ENCODE measurements at places on chromosomes 12 and 14.

DNA sequence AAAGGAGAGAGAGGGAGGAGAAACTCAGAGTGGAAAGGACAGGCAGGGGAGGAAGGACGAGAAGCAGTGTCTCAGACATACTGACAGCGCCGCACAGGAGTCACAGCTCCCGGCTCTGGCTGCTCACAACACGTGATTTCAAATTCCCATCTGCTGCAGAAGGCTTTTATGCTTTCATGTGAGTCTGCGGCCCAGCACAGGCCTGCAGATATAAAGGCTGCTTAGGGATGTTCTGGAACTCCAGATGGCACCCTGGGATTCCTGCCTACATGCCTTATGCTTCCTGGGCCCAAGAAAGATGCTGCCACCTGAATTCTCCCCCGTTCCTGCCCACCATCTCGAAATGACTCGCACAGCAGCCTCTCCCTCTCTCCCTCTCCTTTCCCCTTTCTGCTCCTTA, 89.6 kb downstream of the NUAK1 start:
- peak; percentile 81 for DNase-seq

DNA sequence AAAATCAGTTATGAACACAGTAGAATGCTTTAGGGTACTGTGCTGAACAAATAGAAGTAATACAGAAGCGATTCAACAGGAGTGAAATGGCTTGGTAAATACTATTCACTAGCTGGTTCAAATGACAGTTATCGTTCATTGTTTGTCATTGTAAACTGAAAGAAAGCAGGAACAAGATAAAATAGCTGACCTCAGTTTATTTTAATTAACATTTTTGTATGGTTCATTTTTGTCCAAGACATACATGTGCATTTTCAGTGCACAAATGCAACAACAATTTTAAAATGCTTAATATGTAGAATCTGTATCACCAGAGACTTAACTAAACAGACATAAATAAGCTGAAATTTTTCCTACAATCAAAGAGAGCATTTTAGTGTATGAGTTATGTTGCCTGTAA, 49.9 kb downstream of the ALX1 start:
- no peak for DNase-seq

DNA sequence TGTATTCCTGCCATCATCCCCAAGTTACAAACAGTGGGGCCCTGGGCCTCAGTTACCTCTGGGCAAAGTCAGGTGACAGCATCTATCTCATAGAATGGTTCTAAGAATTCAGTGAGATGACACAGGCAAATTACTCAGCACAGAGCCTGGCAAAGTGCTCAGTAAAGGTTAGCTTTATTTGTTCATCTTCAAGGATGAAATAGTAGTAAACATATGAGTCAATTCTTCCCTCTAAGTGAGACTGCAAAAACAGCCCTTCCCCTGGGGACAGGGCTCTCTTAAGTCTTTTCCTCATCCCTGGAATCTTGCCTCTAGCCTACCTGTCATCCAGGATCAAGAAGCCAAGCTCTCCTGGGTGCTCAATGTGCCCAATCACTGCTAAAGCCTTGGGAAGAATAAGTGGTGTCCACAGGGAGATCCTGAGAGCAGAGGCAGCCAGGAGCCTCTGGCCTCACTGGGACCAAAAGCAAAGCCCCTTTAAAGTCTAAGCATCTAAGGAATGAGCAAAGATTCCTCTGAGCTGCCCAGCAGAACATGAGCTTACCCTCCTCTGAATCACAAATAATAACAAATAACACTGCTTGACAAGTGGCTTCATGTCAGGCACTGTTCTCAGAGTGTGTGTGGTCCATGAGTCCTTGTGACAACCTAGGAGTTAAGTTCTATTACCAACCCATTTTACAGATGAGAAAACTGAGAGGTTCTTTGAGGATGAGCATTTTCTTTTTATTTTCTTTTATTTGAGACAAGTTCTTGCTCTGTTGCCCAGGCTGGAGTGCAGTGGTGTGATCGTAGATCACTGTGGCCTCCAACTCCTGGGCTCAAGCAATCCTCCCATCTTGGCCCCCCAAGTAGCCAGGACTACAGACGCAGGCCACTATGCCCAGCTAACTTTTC, 12.1 kb downstream of the NUAK1 start:
- DNase-seq = no peak

DNA sequence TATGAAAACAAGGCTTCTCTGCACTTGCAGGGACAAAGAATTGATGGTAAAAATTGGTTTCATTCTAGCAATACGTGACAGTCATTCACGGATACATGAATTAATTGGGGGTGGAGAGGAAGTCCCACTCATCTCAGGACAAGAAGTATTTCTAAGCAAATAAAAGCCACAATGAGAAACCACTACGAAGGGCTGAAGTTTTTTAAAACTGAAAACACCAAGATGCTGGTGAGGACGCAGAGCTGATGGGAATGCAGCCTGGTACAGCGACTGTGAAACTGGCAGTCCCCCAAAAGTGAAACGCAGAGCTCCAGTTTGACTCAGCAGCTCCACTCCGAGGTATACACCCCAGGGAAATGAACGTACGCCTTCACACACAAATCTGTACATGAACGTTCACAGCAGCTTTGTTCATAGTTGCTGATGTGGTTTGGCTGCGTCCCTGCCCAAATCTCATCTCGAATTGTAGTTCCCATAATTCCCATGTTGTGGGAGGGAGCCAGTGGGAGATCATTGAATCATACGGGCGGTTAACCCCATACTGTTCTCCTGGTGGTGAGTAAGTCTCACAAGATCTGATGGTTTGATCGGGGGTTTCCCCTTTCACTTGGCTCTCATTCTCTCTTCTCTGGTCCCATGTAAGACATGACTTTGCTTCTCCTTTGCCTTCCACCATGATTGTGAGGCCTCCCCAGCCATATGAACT, 89.0 kb downstream of the SCARB1 start:
- peak; percentile 64 for DNase-seq

DNA sequence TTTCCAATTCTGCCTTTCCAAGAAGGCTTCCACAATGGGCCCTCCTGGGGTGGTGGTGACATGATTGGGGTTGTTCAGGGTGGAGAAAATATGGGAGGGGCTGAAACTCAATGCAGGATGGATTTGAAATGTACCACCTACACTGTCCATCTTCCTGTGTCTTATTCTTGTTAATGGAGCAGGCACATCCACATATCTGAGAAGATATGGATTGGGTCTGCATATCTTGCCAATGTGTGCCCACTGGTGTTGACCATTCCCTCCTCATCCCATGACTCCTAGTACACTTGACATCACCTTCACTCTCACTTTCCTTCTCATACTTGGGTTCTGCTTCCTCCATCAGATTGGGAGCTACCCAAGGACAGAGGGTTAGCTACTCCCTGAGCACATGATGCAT, 7.2 kb downstream of the KRT76 start:
- no peak for DNase-seq

GRCh38 chr14:34785223-34786006, 71.0 kb upstream of the CFL2 start:
- DNase-seq = no peak

DNA sequence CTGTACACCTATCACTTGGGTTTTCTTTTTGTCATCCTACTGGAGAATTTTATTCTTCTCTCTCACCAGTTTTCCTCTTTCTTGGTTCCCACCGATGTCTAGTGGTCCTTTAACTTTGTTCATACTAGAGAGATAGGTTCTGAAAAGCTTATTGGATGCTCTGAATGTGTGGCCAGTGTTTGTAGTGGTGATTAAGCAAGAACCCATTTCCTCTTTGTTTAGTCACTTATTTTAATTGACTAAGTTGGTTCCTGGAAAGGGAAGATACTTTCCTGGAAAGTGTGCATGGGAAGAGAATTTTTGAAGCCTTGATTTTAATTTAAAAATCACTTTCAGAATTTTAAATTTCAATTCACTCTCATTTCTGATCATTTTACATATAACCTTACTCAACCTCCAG, 127.2 kb downstream of the OTOGL start:
- no peak for DNase-seq

DNA sequence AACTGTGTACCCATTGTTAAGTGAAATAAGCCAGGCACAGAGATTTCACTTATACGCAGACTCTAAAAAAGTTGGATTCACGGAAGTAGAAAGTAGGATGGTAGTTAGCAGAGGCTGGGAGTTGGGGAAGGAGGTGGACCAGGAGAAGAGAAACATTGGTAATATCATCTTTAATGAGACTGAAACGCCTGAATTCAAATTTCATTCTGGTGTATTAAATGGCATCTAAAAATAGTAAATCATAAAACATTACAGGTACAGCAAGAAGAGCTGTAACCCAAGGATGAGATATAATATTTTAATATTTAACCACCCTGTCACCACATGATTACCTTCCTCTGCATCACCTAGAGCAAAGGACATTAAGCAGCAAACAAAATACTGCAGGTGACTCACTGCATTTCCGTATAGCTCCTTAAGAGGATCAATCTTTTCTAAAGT, 99.4 kb downstream of the EPS8 start:
- DNase-seq = no peak

GRCh38 chr14:34063470-34064164, 112.7 kb upstream of the EGLN3 start:
- no peak for DNase-seq

- no peak for DNase-seq
These were observed 47.9 kb downstream of the NTF3 start for GRCh38 chr12:5479761-5480160.

DNA sequence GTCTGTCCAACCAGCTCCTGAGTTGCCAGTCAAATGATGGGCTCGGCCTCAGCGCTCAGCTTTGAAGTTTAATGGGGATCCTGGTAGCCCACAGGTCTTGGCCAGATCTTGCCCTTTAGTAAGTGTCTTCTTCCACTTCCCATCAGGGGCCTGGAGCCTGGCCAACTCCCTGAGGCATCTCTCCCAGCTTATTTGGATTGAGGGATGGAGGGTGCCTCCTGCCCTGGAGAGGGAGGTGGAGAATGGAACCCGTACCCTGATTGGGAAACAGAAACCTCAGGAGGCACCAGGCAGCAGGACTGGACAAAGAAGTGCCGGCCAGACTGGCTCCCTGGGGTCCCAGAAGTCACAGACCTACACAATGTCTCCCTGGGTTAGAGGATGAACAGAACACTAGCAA, 40.5 kb upstream of the LTBP2 start:
- DNase-seq = no peak

DNA sequence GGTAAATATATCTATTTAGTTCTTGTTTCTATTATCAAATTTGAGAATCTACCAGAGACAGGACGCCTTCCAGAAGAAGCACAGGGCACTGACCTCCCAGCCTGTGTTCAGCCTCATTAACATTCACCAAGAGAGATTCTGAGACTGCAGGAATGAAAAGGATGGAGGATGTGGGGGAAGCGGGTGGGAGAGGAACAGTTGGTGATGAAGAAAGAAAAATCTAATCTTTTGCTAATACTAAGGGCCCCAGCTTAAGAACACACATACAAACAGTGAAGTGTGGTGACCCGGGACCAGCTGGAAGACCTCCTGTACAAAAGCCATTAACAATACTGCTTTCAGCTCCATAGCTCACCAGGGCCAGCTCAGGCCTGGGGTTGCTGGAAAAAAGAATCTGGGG, 160.5 kb downstream of the NUAK1 start:
- no peak for DNase-seq

DNA sequence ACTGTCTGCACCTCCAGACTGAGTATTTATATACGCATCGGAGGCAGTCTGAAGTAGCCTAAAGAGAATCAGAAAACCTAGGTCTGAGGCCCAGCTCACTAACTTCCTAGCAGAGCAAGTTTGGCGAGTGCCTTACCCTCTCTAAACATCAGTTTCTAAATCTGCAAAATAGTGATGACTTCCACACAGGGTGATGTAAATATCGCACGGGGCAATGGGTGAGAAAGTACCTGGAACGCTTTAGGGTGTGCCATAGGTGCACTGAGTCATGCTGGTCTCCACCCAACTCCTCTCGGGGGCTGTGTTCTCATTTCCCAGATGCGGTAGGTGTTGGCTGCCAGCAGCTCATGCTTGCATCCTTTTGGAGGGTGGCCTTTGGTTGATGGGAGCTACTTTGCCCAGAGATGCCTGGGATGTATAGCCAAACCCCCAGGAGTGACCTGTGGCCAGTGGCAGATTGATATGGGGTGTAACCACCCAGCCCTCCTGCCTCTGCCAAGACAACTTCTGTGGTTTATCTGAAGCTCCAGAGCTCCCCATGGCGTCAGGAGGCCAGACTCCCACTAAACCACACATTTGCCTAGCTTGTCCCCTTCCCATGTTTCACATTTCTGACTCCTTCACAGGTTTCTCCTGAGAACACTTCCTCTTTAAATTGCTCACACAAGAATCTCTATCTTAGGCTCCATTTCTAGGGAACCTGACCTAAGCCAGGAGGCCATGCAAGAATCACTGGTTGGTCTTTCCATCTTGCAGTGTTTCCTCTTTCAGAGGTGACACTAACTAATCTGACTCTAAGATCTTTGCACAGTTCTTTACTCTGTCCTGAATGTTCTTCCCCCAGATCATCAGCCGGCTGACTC, 62.0 kb upstream of the TUNAR start:
- DNase-seq = no peak

DNA sequence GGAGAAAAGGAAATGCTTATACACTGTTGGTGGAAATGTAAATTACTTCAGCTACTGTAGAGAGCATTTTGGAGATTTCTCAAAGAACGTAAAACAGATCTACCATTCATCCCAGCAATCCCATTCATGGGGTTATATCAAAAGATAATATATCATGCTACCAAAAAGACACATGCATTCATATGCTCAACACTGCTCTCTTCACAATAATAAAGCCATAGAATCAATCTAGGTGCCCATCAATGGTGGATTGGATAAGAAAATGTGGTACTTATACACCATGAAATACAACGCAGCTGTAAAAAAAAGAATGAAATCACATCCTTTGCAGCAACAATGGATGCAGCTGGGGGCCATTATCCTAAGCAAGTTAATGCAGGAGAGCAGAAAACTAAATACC, 1487.7 kb upstream of the SEL1L start:
- no peak for DNase-seq

GRCh38 chr12:121800694-121801594, 2.9 kb upstream of the SETD1B start:
- peak; percentile 60 for DNase-seq

DNA sequence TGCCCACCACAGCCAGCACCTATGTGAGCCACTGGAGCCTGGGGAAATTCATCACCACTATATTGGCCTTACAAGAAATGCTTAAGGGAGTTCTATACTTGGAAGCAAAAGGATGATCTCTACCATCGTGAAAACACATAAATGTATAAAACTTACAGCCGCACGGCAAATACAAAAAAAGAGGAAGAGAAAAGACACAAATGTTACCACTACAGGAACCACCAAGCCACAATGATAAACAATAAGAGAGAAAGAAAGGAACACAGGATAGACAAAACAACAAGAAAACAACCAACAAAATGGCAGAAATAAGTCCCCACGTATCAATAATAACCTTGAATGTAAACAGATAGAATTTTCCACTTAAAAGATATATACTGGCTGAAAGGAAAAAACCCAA, 267.5 kb downstream of the TMEM121 start:
- no peak for DNase-seq
